Activated T-cell treated with anti-CD3 and anti-CD28 coated beads, Interleukin-2, amount 50 U/mL, for 4 hours (primary cell): ENCODE measurements at places on chromosomes 16 and 17.
A peak's percentile ranks its signal among the peaks of the same experiment; 100 is the strongest.

DNA sequence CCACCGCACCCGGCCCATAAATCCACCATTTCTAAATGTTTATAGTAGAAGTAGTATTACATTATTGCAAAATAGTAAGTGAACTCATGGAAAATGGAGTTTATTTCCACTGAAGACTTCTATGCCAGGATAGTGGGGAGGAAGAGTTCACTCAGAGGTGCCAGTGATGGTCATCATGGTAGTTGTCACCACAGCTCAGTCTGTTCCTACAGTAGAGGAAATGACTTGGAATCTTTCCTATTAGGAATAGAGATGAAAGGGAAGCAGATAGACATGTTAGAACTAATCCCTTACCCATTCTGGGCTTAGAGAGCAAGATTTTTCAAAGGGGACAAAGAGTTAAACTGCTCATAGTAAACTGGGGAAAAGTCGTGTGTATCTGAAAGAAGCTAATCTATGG lies 20.1 kb downstream of the MRPL45 start:
- DNase-seq = no peak

DNA sequence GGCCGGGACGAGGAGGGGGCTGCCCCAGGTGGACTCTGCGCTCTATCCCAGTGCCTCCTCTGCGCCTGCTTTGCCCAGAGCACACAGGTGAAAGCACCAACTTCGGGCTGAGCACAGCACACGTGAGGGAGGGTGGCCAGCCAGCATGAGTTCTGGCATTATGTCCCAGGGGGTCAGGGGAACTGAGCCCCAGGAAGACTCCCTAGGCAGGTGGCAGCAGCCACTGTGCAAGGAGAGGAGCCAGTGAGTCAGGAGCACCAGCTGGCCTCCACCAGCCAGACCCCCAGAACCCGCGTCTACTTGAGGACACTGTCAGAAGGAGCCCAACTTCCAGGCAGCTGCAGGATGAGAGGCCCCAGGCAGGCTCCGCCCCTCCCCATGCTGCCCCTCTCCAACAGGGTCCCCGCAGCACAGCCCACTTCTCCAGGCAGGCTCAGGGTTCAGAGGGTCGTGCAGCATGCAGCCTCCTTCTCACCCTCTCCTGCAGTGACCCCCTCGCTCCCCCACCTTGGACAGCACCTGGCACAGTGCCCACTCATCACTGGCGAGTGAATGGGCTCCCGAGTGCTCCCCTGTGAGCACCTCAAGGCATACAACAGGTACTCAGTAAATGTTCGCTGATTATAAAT lies 44.2 kb upstream of the RASD1 start:
- no peak for DNase-seq

- no peak for DNase-seq
These were observed 353.1 kb downstream of the FOXL1 start for GRCh38 chr16:86931410-86931941.

DNA sequence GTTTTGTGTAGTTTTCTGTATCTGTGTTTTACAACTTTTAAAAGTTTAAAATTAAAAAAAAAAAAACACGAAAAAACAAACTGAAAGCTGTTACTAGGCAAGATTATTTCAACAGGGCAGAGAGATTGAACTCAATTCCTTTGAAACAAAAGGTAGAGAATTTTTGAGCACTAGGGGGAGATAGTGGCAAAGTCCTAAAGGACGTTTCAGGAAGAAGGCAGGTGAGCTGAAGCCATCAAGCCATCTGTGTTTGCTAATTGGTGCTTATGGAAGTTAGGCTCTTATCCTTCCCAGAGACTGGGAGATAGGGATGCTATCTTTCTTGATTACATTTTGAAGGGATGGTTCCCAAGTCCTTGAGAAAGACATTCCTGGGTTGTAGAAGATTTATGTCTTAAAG lies 70.6 kb upstream of the CLEC3A start:
- DNase-seq = no peak

- no peak for DNase-seq
These were observed 6.5 kb upstream of the CCL23 start for GRCh38 chr17:36024106-36024869.

DNA sequence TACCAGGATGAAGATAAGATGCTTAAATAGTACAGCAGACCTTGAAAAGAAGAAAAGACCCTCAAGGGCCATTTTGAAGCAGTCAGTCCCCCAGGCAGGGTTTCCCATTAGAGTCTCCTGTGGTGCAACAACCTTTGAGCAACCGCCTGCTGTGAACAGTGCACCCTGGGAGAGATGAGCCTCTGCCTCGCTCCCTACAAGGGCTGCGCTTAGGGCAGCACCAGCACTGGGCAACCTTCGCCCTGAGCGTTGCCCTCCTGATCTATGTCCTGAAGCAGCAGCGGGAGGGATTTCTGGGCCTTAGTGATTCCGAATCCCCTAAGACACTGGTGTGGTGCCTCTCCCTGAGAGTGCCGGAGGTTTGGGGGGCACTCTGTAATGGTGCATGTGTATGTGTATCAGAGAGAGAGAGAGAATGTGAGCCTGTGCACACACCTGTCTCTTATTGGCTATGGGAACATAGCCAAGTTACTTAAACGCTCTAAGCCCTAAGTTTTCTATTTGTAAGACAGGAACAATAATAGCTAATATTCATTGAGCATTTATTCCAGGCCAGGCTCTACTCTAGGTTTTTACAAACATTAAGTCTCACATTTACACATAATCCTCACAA lies 25.2 kb upstream of the ABCC12 start:
- DNase-seq = no peak

DNA sequence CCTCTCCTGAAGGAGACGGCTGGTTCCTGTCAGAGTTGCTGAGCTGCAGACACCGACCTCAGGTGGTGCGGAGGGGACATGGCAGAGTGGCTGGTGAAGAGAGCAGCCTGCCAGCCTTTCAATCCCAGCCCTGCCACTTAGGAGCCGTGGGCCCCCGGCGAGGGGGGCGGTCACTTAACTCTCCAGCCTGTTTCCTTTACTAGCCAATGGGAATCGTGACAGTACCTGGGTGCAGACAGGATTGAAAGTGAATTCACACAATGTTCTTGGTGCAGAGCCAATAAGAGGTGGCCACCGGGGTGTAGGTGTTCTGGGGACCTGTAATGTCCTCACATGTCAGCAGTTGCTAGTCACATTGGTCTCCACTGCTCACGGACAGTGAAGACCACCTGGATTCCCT lies 13.5 kb downstream of the ACE start:
- DNase-seq = no peak

- peak; percentile 37 for DNase-seq
These were observed 6.7 kb downstream of the HAGHL start for GRCh38 chr16:733382-734207.

DNA sequence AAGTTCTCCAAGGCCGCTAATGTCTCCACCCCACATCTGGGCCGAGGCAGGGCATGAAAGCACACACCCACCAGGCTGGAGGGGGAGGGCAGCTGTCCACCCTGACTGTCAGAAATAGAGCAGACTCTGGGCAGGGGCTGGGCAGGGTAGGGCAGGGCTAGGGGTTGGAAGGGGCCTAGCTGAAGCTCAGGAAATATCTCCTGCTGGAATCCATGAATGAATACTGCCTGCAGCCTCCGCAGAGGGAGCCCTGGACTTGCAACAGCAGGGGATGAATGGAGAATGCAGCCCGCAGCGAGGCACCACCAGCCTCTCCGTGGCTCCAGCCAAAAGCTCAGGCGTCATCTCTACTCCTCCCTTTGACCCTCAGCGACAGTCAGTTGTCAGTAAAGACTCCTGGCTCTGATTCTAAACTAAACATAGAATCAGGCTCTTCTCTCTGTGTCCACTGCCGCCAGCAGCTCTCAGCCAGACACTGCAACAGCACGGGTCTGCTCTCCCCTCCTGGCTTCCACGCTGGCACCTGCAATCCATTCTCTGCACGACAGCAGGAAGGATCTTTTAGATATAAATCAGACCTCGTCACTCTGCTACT lies 23.9 kb upstream of the NGFR start:
- no peak for DNase-seq

- DNase-seq = no peak
These were observed 58.3 kb upstream of the ZC3H18 start for GRCh38 chr16:88511906-88512305.

GRCh38 chr17:30379903-30380381 lies 1.2 kb downstream of the CPD start:
- DNase-seq = no peak

GRCh38 chr17:83080579-83080857 lies 1.1 kb downstream of the METRNL start:
- no peak for DNase-seq

DNA sequence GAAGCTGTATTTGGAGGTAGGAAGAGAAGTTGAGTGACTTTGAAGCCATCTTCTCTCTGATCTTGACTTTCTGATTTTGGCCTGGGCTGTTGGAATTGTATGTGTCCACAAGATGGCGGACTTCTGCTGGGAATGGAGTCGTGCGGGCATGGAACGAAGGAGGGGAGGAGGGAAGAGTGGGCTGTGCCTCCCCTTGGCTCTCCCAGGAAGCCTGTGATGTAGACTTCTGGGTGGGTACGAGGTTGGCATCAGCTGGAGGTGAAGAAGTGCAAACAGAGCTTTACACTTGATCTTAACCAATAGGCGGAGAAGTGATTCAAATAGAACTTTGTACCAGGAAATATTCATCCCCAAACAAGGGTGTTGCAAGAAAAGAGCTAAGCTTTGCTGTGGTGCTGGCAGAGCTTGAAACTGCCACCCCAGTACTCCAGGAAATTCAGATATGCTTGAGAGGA lies 7.4 kb upstream of the TMEM220 start:
- DNase-seq = no peak

DNA sequence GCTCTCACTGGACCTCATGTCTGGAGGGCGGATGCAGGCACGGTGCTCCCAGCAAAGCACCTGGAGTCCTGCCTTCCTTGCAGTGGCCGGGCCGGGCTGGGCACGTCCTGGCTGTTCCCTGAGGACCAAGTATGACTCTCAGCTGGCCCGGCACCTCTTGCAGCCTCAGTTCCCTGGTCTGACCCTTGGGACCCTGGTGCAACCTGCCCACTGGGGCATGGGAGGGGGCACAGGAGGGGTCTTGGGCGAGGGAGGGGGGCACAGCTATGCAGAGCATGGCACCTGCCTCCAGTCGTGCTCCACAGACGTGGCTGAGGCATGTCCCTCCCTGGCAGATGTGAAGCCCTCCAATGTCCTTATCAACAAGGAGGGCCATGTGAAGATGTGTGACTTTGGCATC lies 19.6 kb downstream of the MAP2K3 start:
- peak; percentile 4 for DNase-seq

- no peak for DNase-seq
These were observed 20.5 kb upstream of the MTMR4 start for GRCh38 chr17:58534901-58535421.

- no peak for DNase-seq
These were observed 5.9 kb downstream of the KRT14 start for GRCh38 chr17:41580687-41581365.

DNA sequence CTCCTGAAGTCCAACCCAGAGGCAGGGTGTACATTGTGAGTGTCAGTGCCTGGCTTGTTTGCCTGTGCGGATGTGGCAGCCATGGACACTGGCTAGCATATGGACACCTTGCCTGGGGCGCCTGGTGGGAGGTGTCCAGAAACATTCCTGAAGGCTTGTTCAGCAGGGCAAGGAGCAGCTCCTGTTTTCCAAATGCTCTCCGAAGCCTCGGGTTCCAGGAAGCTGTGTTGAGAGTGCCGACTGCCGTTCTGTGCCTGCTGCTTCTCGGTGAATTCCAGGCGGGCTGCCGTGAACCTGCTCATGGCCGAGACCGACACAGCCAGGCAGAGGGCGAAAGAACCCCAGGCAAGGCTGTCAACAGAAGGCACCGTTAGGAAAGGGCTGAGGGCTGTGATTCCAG lies 10.9 kb upstream of the DHRS7C start:
- DNase-seq = no peak

DNA sequence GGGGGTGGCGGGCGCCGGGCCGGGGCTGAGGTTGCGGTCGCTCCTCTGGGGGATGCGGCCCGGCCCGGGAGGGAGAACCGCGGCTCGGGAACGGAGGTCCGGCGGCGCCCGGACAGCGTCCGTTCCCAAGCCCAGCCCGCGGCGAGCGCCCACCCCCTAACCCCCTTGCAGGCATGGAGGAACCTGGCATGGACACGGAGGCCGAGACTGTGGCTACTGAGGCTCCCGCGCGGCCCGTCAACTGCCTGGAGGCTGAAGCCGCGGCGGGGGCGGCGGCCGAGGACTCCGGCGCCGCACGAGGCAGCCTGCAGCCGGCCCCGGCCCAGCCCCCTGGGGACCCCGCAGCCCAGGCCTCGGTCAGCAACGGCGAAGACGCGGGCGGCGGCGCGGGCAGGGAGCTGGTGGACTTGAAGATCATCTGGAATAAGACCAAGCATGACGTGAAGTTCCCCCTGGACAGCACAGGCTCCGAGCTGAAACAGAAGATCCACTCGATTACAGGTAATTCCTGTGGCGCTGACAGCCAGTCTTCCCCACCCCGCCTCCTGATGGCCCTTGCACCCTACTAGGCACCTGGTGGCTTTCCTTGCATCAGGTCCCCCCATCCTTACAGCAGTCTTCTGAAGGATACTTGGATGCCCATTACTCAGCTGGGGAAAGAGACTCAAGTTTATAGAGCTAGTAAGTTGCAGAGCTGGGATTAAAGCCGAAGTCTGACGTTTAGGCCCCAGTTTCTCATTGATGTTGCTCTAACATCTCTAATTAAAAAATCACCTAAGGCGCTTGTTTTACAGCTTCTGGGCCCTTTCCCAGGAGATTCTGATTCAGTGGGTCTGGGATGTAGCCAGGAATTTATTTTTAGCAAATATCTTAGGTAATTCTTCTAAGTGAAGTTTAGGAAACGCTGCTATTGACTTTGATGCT lies 514 bp downstream of the UBFD1 start:
- peak; percentile 4 for DNase-seq

DNA sequence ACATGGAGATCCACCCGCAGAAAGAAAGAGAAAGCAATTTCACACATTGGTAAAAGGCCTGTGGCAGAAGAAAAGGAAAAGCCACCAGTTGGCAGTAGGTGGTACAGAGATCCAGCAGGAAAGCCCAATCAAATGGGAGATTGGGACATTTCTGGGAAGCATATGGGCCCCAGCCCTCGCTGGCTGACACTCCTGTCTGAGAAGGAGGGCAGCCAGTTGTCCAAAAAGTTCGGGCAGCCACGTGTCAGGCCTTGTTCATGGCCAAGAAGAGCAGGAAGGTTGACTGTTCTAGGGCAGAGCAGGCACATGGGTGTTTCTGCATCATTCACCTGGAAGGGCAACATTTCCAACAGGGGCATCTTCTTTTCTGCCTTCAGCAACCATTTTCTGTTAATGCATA lies 45.0 kb upstream of the MMP2 start:
- DNase-seq = no peak

DNA sequence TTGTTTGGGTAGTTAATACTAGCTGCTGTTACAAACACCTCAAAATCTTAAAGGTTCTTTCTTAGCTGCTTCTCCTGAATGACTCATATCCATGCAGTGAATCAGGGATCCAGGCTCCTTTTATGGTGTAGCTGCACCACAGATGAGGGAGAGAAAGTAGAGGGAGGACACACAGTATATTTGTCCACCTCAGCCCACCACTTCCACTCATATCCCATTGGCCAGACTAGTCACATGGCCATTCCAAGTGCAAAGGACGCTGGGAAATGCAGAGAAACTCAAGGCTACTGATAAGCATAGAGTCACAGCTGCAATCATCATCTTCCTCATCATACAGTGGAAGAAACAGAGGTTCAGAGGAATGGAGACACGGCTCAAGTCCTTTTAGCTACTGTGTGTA lies 63.8 kb downstream of the GSG1L start:
- DNase-seq = no peak

GRCh38 chr17:27990100-27990499 lies 52.4 kb upstream of the NLK start:
- no peak for DNase-seq

GRCh38 chr17:69729944-69730343 lies 315.4 kb downstream of the MAP2K6 start:
- DNase-seq = no peak
